Islet precursor cell (in vitro differentiated cells): ENCODE measurements at places on chromosomes 6 and 20.

DNA sequence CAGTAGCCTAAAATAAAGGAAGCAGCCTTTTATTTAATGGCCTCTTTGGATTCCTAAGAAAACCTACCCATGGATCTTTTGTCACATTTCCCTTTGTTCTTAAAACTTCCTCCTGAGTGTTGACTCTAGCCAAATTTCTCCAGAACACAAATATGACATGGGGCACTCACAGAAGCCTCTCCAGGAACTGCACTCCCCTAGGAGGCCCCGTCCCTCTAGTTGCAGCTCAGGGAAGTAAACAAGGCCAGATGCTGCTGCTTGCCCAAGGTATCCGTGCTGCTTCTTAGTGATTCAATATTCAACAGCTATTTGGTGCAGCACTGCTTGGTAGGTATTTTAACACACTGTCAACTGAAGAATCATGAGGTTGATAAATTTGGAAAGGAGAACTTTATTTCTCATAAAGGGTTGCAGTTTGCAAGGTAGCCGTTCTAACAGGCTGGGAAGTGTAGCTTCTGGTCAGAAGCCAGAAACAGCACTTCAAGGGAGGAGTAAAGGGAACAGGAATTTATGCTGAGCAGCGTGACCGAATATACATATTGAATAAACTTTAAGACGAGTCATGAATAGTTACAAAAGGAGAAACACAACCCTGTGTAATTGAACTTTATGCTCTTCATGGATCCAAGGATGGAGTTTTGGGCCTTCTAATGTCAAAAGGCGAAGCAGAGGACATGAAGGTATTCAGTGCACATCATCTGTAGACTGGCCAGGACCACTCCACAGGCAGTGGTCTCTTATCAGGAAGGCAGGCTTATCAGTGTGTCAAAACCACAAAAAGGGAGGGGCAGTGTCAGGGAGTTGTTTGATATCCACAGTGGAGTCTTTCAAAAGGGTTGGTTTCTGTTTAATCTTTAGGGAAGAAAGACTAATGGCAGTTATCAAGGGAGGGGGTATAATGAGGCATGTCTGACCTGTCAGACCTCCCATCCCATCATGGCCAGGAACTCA, 63.3 kb downstream of the CD24 start:
- DNase-seq, result no peak

DNA sequence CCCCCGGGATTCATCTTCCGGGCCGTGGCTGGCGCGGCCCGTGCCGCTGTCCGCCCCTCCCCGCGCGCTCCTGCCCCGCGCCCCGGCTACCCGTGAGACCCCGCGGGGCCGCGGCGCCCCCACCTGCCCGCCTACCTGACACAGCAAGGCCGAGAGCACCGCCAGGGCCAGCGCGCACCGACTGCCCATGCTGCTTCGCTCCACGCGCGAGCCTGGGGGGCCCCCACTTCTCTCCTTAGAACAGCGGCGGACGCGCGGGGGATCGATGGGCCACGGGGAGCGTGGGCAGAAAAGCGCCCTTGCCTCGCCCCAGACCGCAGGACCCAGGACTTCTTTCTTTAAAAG, 955 bp downstream of the DLL1 start:
- no peak for DNase-seq

DNA sequence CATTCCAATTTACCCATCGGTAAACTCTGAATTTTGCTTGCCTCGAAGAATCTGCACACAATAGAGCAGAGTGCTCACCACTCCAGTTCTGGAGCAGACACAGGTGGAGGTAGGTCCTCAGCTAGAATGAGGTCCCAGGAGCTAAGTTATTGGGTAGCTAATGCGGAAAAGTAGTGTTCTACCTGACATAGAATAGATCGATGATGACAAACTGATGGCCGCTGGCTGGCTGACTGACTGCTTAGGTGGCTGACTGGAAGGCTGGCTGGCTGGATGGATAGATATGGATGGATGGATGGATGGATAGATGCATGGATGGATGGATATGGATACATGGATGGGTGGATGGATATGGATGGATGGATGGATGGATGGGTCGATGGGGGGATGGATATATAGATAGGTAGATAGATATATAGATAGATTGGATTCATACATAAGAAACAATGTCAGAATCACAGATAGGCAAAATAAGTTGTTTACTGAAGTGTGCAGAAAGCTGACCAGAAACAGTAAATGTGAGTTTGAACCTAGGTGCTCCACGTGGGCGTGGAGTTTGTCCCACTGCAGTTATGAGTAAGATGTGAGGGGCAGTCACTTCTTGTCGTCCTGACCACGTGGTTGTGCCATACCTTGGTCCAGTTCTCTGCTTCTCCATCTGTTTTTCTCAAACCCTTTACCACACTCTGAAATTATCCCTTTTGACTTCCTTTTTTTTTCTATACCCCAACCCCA, 62.1 kb downstream of the TBXT start:
- DNase-seq, result no peak

- DNase-seq, result peak; percentile 25
These were observed 311.1 kb upstream of the RNF24 start for GRCh38 chr20:4326195-4327065.
